T-helper 17 cell (primary cell): ENCODE measurements at places on chromosomes 3 and 15.

DNA sequence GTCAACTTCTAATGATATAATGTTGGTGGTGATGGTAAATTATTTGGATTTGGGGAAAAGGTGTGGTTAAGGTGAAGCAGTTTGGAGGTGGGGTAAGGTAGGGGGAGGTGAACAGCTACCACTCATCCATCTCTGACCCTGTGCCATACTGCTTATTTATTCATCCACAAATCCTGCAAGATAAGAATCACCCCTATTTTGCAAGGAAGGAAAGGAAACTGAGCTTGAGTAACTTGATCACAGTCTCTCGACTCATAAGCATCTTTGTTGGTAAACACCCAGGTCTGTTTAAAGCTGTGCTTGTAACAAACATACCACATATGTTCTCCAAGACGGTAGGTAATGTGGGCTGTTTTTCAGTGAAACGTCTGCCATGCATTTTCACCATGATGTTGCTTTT is 67.3 kb downstream of the PTPRG start:
- DNase-seq: no peak

- no peak for DNase-seq
Measured at GRCh38 chr3:49461443-49462171, 8.5 kb upstream of the DAG1 start.

DNA sequence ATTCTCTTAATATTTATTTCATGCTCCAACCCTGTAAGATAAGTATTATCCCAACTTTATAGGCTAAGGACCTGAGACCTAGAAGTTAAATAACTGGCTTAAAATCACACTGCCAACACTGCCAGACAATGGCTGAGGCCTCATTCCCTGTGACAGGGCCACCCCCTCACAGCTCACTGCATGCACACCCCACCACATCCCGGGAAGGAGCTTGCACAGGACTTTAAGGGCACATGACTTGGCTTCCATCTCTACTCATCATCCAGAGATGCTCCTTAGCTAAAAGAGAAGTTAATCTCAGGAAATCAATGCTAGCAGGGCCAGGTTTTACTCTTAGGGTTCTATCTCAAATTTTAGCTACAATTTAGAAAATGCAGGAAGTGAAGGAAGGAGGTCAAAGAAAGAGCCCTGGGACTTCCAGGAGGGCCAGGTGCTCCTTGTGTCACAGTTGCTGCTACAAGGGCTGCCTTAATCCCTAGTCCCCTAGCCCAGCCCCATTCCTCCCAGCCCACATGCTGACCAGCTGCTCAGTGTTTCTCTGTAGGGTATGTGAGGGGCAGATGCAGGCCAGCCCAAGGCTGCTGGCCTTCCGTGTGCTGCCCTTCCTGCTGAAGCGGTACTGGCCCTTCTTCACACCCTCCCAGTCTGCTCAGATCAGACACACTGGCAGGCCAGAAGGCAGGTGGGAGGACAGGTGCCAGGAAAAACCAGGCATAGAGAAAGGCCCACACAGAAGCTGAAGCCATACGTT is 53.5 kb downstream of the WWTR1 start:
- DNase-seq: no peak

- DNase-seq: no peak
Measured at GRCh38 chr15:89103481-89104171, 15.4 kb downstream of the ABHD2 start.

- no peak for DNase-seq
Measured at GRCh38 chr3:191361456-191361855, 31.1 kb upstream of the UTS2B start.

- no peak for DNase-seq
Measured at GRCh38 chr3:149784064-149784704, 8.2 kb downstream of the ANKUB1 start.

DNA sequence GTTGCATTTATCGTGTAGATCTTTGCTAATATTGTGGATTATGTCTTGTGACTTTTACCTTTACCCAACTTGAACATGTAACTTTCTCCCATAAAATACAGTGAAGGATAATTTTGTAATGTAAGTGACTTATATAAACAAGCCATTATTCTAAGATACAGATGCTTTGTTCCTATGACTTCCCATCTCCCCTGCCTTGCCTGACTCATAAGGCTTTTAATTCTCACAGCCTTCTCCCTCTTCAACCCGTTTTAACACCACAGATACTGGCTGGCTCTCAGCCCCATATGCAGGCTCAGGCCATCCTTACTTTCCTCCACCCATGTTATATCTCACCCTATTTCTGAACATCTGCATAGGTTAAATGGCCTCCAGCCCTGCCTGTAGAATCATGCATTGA is 4.1 kb downstream of the CCNDBP1 start:
- no peak for DNase-seq

GRCh38 chr3:60998858-60999257 is 252.4 kb downstream of the FHIT start:
- no peak for DNase-seq

DNA sequence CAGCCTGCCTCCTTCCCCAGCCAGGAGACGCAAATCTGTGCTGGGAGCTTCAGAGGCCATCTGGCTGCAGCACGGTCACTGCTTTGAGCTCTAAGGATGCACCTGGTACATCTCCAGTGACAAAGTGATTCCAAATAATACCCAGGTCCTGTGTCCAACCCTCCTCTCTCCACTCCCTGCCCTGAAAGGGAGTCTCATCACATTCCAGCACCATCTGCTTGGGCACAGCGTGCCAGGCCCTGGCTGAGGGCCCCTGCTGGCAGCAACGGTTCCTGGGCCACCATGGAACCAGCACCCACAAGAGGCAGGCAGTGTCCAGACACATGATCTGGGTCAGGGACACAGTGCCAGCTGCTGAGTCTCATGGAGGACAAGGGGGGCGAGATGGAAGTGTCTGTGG is 81.3 kb downstream of the MTHFS start:
- DNase-seq: no peak

GRCh38 chr3:124424396-124424795 is 305.9 kb upstream of the UMPS start:
- DNase-seq: no peak
